IPS DF 6.9 (cell line): ENCODE measurements at places on chromosomes 6 and 20.

DNA sequence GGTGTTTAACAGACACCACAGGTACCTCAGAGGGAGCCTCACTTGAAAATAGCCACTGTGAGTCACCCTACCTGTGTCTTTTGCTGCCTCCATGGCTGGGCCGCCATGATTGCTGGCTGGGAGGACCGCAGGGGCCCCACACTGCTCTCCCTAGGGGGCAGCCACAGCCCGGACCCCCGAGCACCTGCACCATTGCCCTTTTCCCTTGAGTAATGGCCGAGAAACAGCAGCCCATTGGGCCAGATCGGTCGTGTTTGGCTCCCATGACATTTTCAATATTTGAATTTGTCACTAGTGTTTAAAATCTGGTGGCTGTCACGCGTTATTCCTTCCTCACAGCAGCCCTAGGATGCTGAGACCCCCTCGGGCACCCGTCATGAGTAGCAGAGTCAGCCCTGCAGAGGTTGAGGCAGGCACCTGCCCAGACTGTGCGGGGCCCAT is 6.7 kb downstream of the ZBP1 start:
- no peak for DNase-seq

GRCh38 chr20:58688840-58689239 is 3.8 kb upstream of the NPEPL1 start:
- no peak for DNase-seq

DNA sequence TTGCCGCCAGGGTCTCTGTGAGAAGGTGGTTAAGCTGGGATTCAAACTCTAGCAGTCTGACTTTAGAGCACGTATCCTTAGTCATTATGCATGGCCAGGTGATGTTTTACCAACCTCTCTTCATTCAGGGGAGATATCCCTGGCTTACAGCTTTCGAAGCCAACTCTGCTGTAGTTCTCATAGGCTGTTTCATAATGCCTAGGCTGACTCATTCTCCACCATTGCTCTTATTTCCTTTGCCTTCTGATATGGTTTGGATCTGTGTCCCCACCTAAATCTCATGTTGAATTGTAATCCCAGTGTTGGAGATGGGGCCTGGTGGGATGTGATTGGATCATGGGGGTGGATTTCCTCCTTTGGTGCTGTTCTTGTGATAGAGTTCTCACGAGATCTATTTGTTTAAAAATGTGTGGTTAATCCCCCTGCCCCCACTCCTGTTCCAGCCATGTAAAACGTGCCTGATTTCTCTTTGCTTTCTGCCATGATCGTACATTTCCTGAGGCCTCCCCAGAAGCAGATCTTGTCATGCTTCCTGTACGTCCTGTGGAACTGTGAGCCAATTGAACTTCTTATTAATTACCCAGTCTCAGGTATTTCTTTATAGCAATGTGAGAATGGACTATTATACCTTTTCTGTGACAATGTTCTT is 94.6 kb upstream of the MAN1A1 start:
- no peak for DNase-seq

GRCh38 chr6:3355011-3355357 is 96.2 kb downstream of the PSMG4 start:
- no peak for DNase-seq

DNA sequence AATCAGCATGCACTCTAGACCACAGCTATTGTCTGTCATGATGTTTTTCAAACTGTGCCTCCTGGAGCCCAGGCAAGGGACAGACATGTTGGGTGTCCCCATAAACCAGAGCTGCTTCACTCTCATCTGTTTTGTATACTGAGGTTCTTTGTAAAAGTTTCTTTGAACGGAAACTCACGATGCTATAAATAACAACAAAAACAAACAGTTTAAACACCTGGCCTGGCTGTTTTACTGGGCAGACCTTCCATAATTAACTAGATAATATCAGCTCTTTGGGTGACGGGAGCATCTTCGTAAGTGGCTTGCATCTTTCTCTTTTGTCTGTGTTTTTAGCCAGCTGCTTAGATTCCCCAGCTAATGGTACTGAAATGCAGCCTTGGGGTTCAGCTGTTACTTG is 190.3 kb downstream of the ZDHHC14 start:
- DNase-seq = no peak
